ENCODE measurements at places on chromosomes 6 and 20. TPM values are rescaled to one million over a fixed set of nuclear protein-coding genes. Genes with fewer than 3 reads are reported as not detected.

The CCDC170 gene
- total RNA-seq, result 0.86 TPM

The AFG1L gene
- total RNA-seq, result 4.9 TPM

The TREML2 gene
- total RNA-seq, result 0.06 TPM

The MAPK13 gene
- total RNA-seq, result 3.2 TPM

The CNR1 gene
- not detected for total RNA-seq

The CPXM1 gene
- total RNA-seq, result not detected

The PAX1 gene
- not detected for total RNA-seq

The RSPH9 gene
- not detected for total RNA-seq

The SULF2 gene
- 70.7 TPM for total RNA-seq

The HLA-DQA1 gene
- total RNA-seq, result 0.31 TPM

The COL21A1 gene
- 0.51 TPM for total RNA-seq

The TINAG gene
- not detected for total RNA-seq

The GHRH gene
- not detected for total RNA-seq
